Dermis blood vessel endothelial cell (primary cell): ENCODE measurements at places on chromosomes 3 and 15. TPM values are rescaled to one million over a fixed set of nuclear protein-coding genes. Genes with fewer than 3 reads are reported as not detected.

Gene THBS1
- total RNA-seq, result 7,970 and 9,720 TPM in 2 replicates

Gene SOX14
- total RNA-seq, result not detected in 2 replicates

Gene RETNLB
- total RNA-seq, result not detected in 2 replicates

DNA sequence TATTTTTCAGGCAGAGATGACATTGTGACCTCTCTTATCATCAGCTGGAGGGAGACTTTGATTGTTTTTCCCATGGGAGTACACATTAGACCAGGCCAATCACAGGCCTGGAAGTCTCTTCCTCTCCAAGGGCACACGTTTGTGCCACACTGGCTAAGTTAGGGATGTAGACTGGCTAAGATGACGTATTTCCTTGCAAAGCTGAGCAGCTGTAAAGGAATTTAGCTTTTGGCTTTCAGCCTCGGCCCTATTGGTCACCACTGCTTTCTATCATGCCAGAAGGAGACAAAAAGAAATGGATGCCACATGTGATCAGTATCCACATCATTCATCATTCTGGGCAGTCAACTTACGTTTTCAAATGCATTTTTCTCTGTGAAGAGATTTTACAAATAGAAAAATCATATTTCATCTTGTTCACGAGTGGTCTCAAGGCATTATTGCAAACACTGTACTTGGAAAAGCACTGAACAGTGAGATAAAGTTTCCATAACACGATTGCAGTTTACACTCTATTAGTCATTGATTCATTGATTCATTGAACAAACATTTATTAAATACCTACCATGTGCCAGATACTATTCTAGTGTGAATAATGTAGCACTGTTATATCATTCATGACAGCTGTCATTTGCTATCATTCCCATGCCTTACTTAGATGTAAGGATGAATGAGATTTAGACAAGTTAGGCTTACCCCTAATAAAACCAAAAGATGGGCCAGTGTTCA is 27.0 kb upstream of the RNF7 start:
- peak; percentile 90 for DNase-seq

- DNase-seq, result no peak
Observed at GRCh38 chr3:190318666-190319065, 3.6 kb downstream of the CLDN1 start.
